Mesendoderm (in vitro differentiated cells): ENCODE measurements at places on chromosomes 7 and 10.

DNA sequence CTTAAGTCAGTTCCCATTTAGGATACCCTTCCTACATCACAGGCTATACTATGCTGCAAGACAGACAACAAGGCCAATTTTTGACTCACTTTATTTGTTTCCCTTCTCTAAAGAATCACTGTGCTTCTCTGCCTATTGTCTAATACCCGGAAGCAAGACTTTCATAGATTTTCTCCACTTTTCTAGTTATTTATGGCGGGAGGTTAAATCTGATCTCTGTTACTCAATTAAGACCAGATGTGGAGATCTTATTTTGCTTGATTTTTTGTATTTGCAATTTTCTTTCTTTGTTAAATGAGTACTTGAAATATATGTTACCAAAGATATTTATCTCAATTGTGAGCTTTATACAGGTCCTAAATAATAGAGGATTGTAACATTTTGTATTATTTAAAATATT is 511.5 kb downstream of the ATRNL1 start:
- H3K27me3 ChIP-seq = no peaks in the 10 kb centered on the region
- H3K4me1 ChIP-seq = no peaks in the 10 kb centered on the region
- H3K36me3 ChIP-seq = no peaks in the 10 kb centered on the region
- H3K27ac ChIP-seq = no peak overlapping the region
- DNase-seq = no peak

- H3K36me3 ChIP-seq = no peaks in the 10 kb centered on the region
- H3K27me3 ChIP-seq = no peaks in the 10 kb centered on the region
- no peak for DNase-seq
- H3K4me3 ChIP-seq = no peak overlapping the region
These were observed 232.5 kb upstream of the YAE1 start for GRCh38 chr7:39333701-39334100.

DNA sequence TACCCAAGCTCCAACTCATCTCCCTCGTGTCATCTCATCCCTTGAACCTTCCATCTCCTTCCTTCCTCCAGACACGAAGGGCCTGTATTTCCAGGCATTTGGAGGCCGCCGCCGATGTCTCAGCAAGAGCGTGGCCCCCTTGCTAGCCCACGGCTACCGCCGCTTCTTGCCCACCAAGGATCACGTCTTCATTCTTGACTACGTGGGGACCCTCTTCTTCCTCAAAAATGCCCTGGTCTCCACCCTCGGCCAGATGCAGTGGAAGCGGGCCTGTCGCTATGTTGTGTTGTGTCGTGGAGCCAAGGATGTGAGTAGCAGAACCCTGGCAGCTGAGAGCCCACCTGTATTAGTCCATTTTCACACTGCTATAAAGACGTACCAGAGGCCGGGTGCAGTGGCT is 5.5 kb downstream of the FBXO24 start:
- no peak overlapping the region for H3K27ac ChIP-seq
- H3K27me3 ChIP-seq = no peaks in the 10 kb centered on the region
- no peaks in the 10 kb centered on the region for H3K36me3 ChIP-seq
- H3K4me1 ChIP-seq = peaks cover 5% of the 10 kb centered on the region

GRCh38 chr10:132223156-132223590 is 36.4 kb downstream of the DPYSL4 start:
- no peaks in the 10 kb centered on the region for H3K36me3 ChIP-seq
- no peaks in the 10 kb centered on the region for H3K27me3 ChIP-seq
- no peak overlapping the region for H3K27ac ChIP-seq
- no peak overlapping the region for H3K4me3 ChIP-seq
- H3K4me1 ChIP-seq = no peaks in the 10 kb centered on the region

DNA sequence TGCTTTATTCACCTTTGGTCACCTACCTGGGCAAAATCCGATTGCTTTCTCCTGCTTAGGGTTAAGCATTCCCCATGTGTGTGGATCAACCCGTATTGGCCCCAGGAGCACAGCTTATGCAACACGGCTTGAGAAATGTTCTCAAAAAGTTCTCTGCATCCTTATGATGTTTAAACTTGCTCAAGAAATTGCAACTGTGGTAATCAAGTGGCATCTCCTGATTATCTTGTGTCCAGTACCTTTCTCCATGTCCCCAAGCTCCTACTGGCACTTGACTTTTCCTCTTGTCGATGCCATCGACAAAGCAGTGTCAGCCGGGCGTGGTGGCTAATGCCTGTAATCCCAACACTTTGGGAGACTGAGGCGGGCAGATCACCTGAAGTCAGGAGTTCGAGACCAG is 4.7 kb upstream of the PKD2L1 start:
- H3K36me3 ChIP-seq = no peaks in the 10 kb centered on the region
- H3K27ac ChIP-seq = no peak overlapping the region
- no peak for DNase-seq
- no peaks in the 10 kb centered on the region for H3K4me1 ChIP-seq
- no peak overlapping the region for H3K4me3 ChIP-seq

GRCh38 chr7:27176962-27177794 is 3.1 kb upstream of the HOXA10 start:
- H3K4me3 ChIP-seq = no peak overlapping the region
- H3K27ac ChIP-seq = no peak overlapping the region
- no peaks in the 10 kb centered on the region for H3K4me1 ChIP-seq
- DNase-seq = no peak

GRCh38 chr10:132982301-132982989 is 40.1 kb upstream of the CFAP46 start:
- no peaks in the 10 kb centered on the region for H3K36me3 ChIP-seq
- no peak overlapping the region for H3K27ac ChIP-seq
- DNase-seq = no peak
- no peak overlapping the region for H3K4me3 ChIP-seq
- H3K27me3 ChIP-seq = no peaks in the 10 kb centered on the region
- H3K4me1 ChIP-seq = no peaks in the 10 kb centered on the region

DNA sequence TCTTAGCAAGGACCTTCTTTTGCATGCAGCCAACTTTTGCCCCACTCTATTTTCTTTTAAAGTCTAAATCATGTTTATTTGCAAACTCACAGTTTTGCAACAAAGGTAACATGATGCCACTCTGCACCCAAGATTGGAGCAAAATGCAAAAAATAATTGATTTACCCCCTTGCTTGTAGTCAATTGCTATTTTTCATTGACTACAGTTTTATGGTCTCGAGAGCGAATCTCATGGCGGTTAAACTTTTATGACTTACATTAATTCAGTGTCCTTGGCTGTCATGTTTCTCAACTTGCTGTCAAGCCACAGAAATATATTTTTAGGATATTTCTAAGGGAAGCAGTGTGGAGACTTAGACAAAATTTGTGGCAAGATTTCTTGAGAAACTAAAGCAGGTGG is 110.0 kb upstream of the JCAD start:
- no peak overlapping the region for H3K4me3 ChIP-seq
- H3K27me3 ChIP-seq = no peaks in the 10 kb centered on the region
- H3K4me1 ChIP-seq = peaks cover 2% of the 10 kb centered on the region
- H3K27ac ChIP-seq = no peak overlapping the region
- H3K36me3 ChIP-seq = no peaks in the 10 kb centered on the region
- no peak for DNase-seq

DNA sequence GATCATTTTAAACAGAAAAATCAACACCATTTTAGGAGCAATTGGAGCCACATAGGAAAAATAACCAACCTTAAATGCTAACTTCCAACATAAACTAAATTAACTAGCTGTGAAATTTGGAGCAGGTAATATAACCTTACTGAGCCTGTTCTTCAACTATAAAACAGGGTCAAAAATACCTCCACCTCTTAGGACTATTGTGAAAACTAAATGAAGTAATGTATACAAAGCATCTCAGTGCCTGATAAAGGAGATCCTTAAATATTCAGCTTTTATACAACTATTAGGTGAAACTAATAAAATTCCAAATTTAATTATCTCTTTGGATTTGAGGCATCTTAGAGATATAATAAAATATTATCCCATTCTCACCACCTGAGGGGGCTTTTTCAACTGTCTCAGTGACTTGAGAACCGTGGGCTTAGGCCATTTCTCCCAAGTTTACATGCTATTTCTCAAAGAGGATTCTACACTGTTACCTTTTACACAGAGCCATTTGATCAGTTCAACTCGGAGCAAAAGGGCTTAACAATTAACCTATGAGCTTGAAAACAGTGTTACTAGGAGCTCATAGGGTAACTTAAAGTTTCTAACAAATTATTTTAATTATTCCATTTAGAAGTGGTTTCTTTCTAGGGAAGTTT is 165.0 kb upstream of the ASAH2 start:
- no peak overlapping the region for H3K4me3 ChIP-seq
- no peaks in the 10 kb centered on the region for H3K36me3 ChIP-seq
- DNase-seq = no peak
- peaks cover 9% of the 10 kb centered on the region for H3K4me1 ChIP-seq
- H3K27me3 ChIP-seq = no peaks in the 10 kb centered on the region

- no peak overlapping the region for H3K4me3 ChIP-seq
- no peaks in the 10 kb centered on the region for H3K27me3 ChIP-seq
- DNase-seq = no peak
- H3K27ac ChIP-seq = no peak overlapping the region
- no peaks in the 10 kb centered on the region for H3K36me3 ChIP-seq
These were observed 93.0 kb downstream of the EXOC4 start for GRCh38 chr7:133345690-133346421.

DNA sequence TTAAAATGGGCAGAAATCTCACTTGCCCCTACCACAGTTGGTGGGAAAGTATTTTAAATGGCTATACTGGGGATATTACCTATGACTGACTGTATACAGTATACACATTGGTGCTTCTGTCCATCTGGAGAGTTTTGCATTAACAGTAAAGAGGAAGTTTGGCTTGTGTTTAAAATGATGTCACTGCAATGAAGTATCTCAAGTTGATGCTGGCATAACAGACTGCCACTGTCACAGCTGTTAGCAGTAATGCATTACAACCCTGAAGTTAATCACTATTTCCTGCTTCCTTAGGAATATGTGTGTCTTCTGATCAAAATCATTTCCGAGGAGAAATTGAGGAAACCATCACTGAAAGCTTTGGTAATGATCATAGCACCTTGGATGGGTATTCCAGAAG is 1.9 kb downstream of the DKK1 start:
- H3K27ac ChIP-seq = no peak overlapping the region
- H3K4me1 ChIP-seq = no peaks in the 10 kb centered on the region
- H3K27me3 ChIP-seq = peaks cover 1% of the 10 kb centered on the region
- H3K4me3 ChIP-seq = no peak overlapping the region
- no peaks in the 10 kb centered on the region for H3K36me3 ChIP-seq
- DNase-seq = no peak

GRCh38 chr10:70616761-70617160 is 14.2 kb upstream of the PRF1 start:
- H3K4me3 ChIP-seq = no peak overlapping the region
- DNase-seq = no peak
- H3K27ac ChIP-seq = no peak overlapping the region
- no peaks in the 10 kb centered on the region for H3K27me3 ChIP-seq
- H3K4me1 ChIP-seq = no peaks in the 10 kb centered on the region
- H3K36me3 ChIP-seq = no peaks in the 10 kb centered on the region

DNA sequence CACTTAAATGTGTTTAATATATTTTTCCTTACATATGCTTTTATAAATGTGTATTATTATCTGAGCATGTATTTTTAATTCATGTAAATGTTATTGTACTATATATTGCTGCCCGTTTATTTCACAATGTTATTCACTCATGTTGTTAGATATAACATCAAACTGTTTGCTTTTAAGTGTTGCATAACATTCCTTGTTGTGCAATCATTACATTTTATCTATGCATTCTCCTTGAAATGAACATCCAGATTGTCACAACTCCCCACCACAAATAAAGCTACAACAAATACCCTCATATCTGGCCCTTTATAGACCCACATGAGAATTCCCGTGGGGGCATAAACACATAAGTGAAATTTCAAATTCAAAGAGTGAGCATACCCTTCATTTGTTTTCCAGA is 264.2 kb downstream of the HPSE2 start:
- no peak overlapping the region for H3K27ac ChIP-seq
- H3K36me3 ChIP-seq = no peaks in the 10 kb centered on the region
- no peaks in the 10 kb centered on the region for H3K27me3 ChIP-seq
- no peak overlapping the region for H3K4me3 ChIP-seq
- no peak for DNase-seq

GRCh38 chr7:137977173-137977572 is 24.7 kb downstream of the CREB3L2 start:
- no peaks in the 10 kb centered on the region for H3K27me3 ChIP-seq
- H3K4me1 ChIP-seq = no peaks in the 10 kb centered on the region
- no peak overlapping the region for H3K4me3 ChIP-seq
- DNase-seq = no peak
- peaks cover 1% of the 10 kb centered on the region for H3K36me3 ChIP-seq

GRCh38 chr10:75400163-75400770 is 1.3 kb downstream of the ZNF503 start:
- H3K27ac ChIP-seq = no peak overlapping the region
- H3K4me3 ChIP-seq = peak overlapping the region; percentile 45
- no peak for DNase-seq
- H3K4me1 ChIP-seq = no peaks in the 10 kb centered on the region
- peaks cover 45% of the 10 kb centered on the region for H3K27me3 ChIP-seq
- no peaks in the 10 kb centered on the region for H3K36me3 ChIP-seq

DNA sequence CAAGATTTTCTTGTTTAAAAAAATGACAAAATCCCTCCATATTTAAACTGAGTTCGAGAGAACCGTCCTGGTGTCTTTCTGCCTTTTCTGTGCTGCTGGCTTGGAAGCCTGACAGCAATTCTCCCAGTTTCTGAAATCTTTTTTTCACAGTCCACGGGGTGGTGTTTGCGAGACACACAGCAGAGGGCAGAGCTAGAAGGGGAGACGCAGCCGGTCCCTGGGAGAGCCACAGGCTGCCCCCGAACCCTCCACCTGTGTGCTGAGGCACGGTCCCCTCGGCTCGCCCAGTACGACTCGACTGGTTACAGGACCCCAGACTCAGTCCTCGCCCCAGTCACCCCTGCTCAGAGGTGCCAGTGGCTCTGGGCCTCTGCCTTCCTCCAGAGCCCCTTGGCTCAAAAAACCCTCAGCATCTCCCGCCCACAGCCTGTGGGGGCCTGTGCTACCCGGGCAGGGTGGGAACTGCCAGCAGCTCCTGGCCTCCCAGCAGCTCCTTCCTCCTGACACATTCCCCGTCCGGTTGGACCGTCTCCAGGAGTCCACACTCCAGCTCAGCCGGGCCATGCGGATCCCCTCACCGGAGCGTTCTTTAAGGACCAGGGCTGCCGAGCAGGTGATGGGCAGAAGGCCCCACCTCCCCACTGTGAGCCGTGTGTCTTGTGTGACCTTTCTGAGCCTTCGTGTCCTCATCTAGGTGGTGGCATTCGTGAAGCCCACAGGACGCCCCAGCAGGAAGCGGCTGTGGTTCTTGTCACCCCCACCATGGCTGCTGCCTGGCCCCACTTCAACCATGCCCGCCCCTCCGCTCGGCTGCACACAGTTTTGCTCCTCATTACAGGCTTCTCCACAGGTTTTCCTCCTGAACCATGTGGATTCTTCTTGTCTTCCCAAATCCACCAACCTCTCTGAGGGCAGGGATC is 52.3 kb upstream of the EN2 start:
- H3K27ac ChIP-seq = no peak overlapping the region
- H3K36me3 ChIP-seq = no peaks in the 10 kb centered on the region
- H3K4me1 ChIP-seq = peaks cover 6% of the 10 kb centered on the region
- H3K27me3 ChIP-seq = no peaks in the 10 kb centered on the region
